ENCODE measurements at places on chromosomes 4 and X.

GRCh38 chrX:120559804-120560203 is 958 bp downstream of the CUL4B start:
- no peak for DNase-seq

DNA sequence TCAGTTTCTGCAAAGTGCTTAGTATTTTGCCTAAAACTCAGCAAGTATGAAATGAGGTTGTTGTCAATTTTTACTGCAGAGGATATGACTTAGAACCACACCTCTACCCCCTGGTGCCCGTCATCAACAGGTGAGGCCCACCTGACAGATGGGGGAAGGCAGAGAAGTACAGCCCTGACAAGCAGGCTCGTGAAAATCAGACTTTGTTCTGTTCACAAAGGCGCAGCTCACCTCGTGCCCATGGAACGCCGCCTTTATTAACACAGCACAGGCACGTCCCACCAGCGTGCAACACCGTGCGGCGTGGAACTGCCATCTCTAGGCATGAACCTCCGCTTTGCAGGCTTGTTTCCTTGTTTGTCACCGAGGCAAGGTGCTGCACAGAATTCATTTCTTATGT is 13.3 kb downstream of the CYP4V2 start:
- DNase-seq = no peak

DNA sequence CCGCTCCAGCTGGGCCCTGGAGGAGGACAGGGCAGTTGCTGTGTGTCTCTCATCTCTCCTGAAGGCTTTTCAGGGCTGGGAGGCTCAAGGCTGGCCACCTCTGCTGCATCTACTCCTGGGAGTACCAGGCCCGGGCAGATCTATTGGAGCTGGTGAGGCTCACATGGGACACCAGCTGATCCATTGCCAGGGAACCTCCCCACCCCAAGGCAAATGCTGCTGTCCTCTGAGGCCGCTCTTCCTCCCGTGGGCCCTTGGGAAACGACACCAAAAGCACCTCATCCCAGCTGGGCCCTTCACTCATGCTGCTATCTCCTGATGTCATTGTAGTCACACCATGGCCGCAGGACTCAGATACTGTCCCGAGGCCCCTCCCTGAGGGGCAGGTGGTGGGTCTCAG is 3.6 kb downstream of the UBL4A start:
- DNase-seq = no peak

GRCh38 chr4:90234916-90235547 is 107.8 kb downstream of the CCSER1 start:
- no peak for DNase-seq

DNA sequence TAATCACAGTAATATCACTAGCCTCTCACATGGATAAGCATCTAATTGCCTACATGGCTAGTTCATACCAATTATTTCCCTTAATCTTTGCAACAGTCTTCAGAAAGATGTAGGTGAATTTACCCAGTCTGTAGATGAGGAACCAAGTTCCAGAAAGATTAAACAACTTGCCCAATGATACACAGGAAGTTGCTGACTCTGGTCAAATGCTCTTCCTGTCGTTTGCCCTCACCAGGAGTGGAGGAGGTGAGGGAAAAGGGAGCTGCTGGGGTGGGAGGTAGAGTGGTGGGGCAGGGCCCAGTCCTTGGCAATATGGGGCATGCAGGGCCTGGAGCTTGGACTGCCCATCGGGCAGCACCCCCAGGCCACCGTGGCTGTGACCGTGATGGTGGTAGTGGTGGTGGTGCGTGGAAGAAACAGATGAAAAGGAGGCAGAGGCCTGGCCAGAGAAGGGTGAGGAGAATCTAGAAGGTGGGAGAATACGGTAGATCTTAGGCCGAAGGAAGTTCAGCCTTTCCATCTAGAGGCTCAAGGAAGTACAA is 2.3 kb upstream of the KDM5C start:
- DNase-seq = no peak

GRCh38 chrX:135454816-135455215 is 33.1 kb downstream of the SMIM10L2A start:
- DNase-seq = no peak

DNA sequence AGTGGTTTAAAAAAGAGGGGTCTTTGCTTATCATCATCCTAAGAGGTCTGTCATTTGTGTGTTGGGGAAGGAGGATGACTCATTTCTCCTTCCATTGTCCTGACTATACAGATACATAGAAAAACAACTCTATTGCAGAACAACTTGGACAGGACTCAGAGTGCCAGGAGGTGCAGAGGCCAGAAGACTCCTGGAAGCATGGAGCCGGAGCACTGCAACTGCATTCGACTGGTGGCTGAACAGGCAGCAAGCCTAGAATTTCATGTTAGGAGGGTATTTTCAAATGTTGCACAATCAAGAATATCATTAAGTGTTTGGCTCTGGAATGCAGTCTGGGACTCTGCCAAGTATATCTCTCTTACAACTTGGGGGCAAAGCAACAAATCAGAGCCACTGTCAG is 35.0 kb upstream of the MAML3 start:
- DNase-seq = peak; percentile 55

DNA sequence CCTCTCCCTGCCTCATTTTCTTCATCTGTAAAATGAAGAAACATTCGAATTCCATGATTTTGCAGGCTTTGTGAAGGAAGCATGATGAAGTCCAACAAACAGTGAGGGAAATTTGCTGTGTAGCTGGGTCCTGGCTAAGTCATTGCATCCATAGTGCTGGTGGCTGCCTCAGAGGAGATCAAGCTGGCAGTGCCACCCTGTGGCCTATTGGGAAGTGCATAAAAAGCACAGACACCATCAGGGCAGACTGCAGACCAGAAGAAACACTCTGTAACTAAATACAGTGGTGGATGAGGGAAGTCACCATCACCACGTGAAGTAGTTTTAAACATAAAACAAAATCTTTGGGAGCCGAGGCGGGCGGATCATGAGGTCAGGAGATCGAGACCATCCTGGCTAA is 40.7 kb upstream of the DDX3X start:
- no peak for DNase-seq

GRCh38 chr4:77314697-77315096 is 157.7 kb downstream of the CCNG2 start:
- DNase-seq = no peak

- DNase-seq = peak; percentile 70
Measured at GRCh38 chr4:128424527-128425497, 137.2 kb upstream of the PGRMC2 start.

GRCh38 chrX:13697455-13697854 is 8.5 kb downstream of the RAB9A start:
- DNase-seq = no peak

DNA sequence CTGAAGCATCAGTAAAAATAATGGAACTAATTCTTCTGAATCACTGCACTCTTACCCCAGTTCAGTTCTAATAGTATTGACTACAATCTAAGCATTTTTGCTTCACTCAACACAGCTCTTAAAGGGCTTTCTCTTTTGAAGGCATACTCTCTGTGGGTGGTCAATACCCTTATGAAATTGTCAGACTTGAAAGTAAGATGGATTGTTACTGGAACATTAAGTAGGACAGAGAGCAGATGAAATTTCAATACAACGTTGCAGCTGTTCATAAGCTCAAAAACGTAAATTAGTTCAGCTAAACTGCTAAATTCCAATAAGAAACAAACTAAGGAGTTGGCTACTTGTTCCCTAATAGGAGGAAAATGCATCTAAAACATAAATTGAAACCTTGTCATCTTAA is 352.3 kb upstream of the TENM3 start:
- DNase-seq = no peak

- DNase-seq = peak; percentile 38
Measured at GRCh38 chr4:169485086-169485485, 127.3 kb downstream of the NEK1 start.

DNA sequence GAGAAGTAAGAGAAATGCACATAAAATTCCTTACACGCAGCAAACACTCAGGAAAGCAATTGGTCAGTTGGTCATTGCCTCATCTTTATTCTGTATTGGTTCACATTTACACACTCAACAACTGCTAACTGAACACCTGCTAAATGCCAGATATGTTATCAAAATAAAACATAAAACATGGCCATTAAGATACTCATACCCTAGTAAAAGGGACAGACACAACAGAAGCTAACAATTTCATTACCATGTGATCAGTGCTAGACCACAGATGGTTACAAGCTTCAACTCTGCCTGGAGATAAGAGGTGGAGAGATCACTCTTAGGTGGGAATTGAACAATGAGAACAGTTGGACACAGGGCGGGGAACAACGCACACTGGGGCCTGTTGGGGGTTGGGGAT is 26.2 kb downstream of the TEC start:
- no peak for DNase-seq

GRCh38 chrX:57821703-57822387 is 88.4 kb downstream of the ZXDA start:
- DNase-seq = peak; percentile 55

DNA sequence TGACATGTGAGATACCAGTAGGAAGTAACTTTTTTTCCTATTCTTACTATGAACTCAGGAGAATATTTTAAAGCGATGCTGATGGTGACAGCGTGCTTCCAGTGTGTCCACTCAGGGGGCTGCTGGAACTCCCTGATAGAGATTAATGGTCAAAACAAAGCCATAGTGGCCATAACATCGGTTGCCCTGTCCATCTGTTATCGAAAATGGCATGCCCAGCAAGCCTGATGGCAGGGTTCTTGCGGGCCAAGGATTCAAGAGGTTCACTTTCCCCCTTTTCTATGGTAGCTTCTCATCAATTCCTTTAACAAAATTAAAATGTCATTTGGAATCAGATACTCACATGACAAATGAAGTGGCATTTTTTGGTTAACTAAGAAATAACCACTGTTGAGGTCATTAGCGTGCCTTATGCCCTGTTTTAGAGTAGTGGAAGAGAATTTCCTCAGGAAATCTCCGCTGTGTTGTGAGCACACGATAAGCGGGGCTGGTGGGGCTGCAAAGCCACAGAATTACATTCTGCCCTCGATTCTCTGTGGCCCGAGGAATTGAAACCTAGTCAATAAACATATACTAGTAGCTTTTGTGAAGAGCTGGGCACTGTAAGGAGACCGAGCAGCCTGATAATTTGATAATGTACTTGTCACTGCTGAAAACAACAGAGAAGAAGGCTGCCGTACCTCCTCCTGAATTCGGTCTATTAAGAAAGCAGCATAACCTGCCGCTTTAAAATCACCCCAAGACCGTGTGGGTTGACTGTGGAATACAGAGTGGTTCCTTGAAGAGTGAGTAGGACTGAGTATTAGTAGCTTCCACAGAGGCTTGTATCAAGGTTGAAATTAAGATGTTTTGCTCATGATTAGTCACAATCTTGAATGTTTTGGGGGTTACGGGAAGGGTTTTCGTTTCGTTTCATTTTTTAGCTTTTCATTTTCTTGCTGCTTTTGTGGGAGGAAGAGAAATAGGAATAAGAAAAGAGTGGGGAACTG is 46.7 kb downstream of the PTCHD1 start:
- DNase-seq = no peak

- peak; percentile 26 for DNase-seq
Measured at GRCh38 chrX:3697701-3698279, 15.7 kb downstream of the PRKX start.

DNA sequence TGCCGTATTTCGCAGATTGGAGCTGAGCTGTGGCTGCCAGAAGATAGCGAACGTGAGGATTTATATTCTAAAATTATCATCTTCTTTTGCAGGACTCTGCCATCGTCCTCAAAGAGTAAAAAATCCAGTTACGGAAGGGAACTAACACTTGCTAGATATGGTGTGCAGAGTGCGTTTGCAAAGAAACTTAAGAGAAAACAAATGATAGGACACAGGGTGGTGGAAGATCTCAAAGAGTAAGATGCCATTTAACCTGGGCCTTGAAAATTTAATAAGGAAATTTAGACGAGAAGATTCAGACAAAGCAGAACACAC is 566 bp downstream of the LARP7 start:
- no peak for DNase-seq
